Esophagus mucosa (tissue), 1 donor: ENCODE measurements at places on chromosomes 2 and 18. TPM values are rescaled to one million over a fixed set of nuclear protein-coding genes. Genes with fewer than 3 reads are reported as not detected.

GRCh38 chr2:200352636-200353035, 46.1 kb downstream of the SPATS2L start:
- no peak for ATAC-seq

DNA sequence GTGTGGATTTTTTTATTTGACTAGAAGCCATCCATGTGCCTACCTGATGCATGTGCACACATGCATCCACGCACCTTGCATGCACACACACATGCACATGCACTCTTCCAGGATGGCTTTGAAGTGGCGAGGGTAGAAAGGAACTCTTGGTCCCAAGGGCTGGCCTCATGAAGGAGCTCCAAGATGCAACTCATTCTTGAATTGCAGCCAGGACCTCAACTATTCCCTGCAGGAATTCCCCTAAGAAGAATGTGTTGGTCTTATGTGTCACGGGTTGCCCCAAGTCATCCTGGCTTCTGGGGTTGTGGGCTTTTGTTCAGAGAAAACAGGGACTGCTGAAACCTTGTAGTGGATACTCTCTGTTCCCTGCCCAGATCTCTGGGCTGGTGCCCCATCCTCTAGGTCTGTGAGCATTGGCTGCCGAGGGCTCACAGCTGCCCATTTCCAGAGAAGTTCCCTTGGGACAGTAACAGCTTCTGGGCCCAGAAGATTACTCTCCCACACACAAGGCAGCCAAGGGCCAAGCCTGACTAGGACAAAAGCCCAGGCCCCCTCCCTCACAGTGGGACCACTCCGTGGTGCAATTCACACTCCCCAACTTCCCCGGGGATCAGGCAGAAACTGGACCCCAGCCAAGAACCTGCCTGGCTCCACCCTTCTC, 137.6 kb downstream of the COPS8 start:
- no peak for ATAC-seq

GRCh38 chr2:158997037-158997790, 28.8 kb downstream of the TANC1 start:
- no peak for ATAC-seq

DNA sequence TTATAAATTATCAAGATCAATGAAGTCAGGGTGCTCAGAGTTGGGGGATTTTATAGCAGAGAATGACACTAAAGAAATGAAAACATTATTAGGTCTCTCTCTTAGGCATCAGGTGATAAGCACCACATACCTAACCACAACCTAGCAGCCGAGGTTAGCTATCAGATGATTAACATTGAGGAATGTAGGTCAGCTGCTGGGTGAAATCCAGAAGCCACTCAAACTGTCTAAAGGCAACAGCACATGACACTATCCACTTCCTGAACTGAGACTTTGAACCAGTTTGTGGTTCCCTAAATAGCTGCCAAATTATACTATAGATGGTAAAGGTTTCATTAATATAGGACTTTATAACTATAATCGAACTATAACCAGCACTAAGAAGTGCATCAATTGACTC, 4.7 kb downstream of the EPG5 start:
- ATAC-seq, result no peak

DNA sequence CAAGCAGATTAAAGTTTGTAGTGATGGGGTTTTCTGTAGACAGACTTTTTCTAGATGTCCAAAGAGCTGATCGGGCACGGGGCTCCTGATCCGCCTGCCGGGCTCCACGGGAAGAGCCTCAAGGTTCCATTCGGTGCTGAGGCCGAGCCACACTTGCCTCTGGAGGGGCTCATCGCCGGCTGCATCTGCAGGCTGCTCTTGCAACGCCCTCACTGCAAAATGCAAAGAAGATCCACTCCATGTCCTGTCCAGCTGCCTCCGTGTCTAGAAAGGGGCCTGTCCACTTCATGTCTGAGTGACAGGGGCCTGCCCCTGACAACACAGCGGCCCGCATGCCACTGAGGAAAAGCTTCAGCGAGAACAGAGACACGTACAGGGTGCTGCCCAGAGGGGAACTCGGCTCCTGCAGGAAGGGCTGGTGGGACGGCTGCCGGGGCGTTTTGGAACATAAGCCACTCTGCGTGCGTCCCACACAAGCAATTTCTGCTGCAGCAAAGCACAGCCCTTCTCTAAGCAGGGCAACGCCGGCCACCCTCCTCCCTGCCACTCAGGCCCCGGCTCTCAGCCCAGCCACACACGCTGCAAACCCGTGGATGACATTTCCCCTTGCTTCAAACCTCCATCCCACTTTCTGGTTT, 53.6 kb upstream of the CTDP1 start:
- no peak for ATAC-seq

DNA sequence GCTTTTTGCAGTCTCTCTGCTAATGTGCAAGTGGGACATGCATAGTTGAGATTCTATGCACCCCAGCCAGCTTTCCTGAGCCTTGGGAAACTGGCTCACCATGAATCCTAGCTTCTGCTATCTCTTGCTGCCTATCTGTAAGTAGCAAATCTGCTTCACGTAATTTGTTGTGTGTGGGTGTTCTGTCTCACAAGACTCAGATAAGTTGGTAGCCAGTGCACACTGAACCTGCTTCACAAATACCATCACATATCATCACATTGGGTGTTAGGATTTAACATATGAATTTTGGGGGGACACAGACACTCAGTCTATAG, 13.9 kb upstream of the VRK2 start:
- ATAC-seq, result no peak

GRCh38 chr18:11785444-11786055, 65.7 kb upstream of the CHMP1B start:
- ATAC-seq, result no peak

DNA sequence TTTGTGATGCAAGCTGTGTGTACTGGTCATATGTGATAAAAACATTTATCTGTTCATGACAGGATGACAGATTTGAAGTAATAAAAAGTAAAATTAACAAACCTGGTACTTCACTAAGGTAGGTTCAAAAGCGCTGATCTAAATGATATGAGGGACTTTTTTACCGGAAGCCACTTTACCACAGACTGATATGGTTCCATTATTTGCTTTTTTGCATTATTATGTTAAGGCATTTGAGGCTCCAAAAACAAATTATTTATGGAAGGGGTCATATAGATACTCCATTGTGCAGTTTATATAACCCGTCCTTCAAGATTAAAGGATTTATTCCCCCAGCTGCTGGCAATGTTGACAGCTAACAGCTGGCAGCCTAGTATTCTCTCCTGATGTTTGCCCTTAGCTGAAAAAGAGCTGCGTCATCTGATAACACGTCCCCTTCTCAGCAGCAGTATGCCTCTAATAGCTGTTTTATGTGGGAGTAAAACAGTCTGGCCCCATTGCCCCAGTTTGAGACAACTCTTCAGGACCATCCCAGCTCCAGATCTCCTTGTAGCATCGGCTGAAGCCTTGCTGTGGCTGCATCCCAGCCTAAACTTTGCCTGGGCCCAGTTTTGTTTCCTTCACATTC, 84.8 kb upstream of the XIRP2 start:
- ATAC-seq, result no peak

DNA sequence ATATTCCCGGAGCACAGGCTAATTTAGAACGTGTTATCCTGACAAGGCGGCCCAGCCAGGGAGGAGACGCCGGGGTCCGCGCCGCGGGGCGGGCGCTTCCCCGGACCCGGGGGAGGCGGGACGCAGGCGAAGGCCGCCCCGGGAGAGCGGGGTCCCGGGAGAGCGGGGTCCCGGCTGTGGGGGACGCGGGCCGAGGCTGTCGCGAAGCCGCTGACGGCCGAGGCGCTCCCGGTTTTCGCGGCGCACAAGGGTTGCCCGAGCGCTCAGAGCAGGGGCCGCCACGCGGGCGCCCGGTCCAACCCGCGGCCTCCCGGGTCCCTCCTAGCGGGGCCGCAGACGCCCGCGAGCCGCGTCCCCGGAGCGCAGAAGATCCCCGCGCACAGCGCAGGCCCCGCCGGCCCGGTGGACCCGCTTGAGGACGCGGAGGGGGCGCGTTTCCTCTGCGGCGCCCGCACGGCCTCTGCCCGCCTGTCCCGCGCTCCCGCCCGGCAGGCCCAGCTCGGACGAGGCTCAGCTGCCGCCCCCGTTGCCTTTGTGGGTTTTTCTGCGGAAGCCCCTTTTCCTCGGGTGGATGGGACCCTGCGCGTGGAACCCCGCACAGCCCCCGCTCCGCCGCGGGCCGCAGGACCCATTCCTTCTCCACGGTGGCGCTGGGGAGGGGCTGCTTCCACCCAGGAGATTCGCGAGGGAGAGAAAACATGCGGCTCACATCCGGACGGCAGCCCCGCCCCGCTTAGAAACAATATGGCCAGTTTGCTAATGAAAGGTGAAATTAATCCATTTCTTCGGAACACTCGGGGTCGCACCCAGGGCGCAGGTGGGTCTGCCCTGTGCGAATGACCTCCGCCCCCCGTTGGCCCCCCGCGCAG, 9.6 kb upstream of the KCNG2 start:
- no peak for ATAC-seq

DNA sequence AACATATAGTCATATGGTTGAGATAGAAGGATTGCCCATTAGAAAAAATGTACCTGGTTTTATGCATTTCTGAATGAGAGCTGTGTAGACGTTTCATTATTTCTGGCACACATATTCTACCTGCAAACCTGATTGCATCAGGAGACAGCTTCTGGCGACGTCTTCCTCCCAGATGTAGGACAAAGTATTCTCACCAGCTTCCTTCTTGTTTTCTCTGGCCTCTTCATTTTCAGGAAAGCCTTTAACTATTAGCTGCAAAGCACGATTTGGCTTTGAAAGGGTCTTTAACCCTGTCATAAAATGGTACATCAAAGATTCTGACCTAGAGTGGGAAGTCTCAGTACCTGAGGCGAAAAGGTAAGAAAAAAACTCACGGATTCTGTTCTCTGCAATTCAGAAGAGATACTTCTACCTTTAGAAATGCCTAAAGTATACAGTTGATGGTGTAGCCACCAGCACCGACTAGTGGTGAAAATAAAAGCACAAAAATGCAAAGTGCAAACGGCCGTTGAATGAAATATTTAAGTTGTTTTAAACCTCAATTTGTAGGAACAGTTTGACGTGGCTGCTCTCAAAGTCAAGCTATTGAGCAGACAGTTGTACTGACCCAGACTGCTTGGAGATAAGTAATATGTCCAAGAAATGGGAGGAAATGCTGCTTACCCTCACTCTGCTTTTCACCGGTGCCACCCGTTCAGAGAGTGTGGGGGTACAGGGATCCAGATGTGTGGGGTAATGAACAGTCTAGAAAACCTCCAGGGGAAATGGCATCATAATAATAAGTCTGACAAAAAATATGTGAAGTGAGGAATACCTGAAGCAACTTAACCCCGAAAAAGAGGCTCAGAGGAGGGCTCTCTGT, 20.2 kb downstream of the IL18RAP start:
- ATAC-seq, result no peak

GRCh38 chr2:241071677-241072111, 30.4 kb downstream of the MTERF4 start:
- no peak for ATAC-seq

- peak; percentile 95 for ATAC-seq
Observed at GRCh38 chr2:62968168-62968567, 82.5 kb upstream of the OTX1 start.

The DUSP19 gene
- 1.2 TPM for total RNA-seq

The SPAST gene
- 12.0 TPM for total RNA-seq

The GKN1 gene
- not detected for total RNA-seq

The CDK15 gene
- total RNA-seq, result 0.12 TPM

The EIF4E2 gene
- total RNA-seq, result 55.7 TPM
